ENCODE measurements at places on chromosomes 12 and 14. TPM values are rescaled to one million over a fixed set of nuclear protein-coding genes. Genes with fewer than 3 reads are reported as not detected.

Gene LMO3
- 0.27 TPM for total RNA-seq

Gene TAS2R20
- total RNA-seq = 8.6 TPM

Gene OVCH1
- total RNA-seq = under 0.01 TPM

Gene DBX2
- not detected for total RNA-seq

Gene LRTM2
- not detected for total RNA-seq

Gene C14orf39
- total RNA-seq = not detected

Gene CSRNP2
- total RNA-seq = 37.9 TPM

Gene SLC25A21
- 2.4 TPM for total RNA-seq

Gene KRT80
- total RNA-seq = 7.2 TPM

Gene GPATCH2L
- total RNA-seq = 54.3 TPM

Gene ARHGDIB
- total RNA-seq = 572 TPM

Gene CFAP73
- total RNA-seq = not detected

Gene PTGDR
- total RNA-seq = not detected

Gene MGAT4C
- under 0.01 TPM for total RNA-seq

Gene TSPAN19
- total RNA-seq = not detected

Gene C12orf50
- not detected for total RNA-seq

Gene NOPCHAP1
- 10.9 TPM for total RNA-seq

Gene BCAT1
- total RNA-seq = 234 TPM

Gene CNTN1
- 0.13 TPM for total RNA-seq

Gene CCDC184
- total RNA-seq = 0.36 TPM

Gene KRT79
- not detected for total RNA-seq

Gene C14orf132
- 6.0 TPM for total RNA-seq

Gene ESRRB
- under 0.01 TPM for total RNA-seq

Gene OR6C6
- not detected for total RNA-seq

Gene LRP1-AS
- total RNA-seq = not detected

Gene SERPINA5
- not detected for total RNA-seq

Gene PLD4
- total RNA-seq = under 0.01 TPM

Gene TAS2R13
- 5.2 TPM for total RNA-seq

Gene GRIN2B
- total RNA-seq = not detected

Gene PRKAG1
- 56.5 TPM for total RNA-seq

Gene GARIN6
- total RNA-seq = not detected

Gene ACTR6
- total RNA-seq = 28.1 TPM

Gene MGP
- 76.1 TPM for total RNA-seq

Gene SSPN
- total RNA-seq = 0.66 TPM

Gene GMPR2
- 63.4 TPM for total RNA-seq

Gene GPR162
- total RNA-seq = 9.4 TPM

Gene OR6C75
- total RNA-seq = not detected

Gene SCN8A
- 21.8 TPM for total RNA-seq

Gene LGR5
- total RNA-seq = not detected

Gene SERPINA1
- total RNA-seq = 0.13 TPM

Gene MYH6
- total RNA-seq = not detected

Gene FUT8
- 85.5 TPM for total RNA-seq

Gene NCKAP5L
- total RNA-seq = 22.2 TPM

Gene CRADD
- 12.9 TPM for total RNA-seq

Gene MYO1H
- not detected for total RNA-seq

Gene GSC
- total RNA-seq = not detected

Gene PLXNC1
- 0.07 TPM for total RNA-seq

Gene UNC79
- under 0.01 TPM for total RNA-seq

Gene CCDC77
- 18.8 TPM for total RNA-seq

Gene VASH1
- total RNA-seq = 52.8 TPM

Gene KCNC2
- not detected for total RNA-seq

Gene SLC38A4
- total RNA-seq = 0.07 TPM

Gene C12orf60
- 1.6 TPM for total RNA-seq

Gene CFAP54
- total RNA-seq = 68.3 TPM

Gene POTEM
- total RNA-seq = not detected

Gene ACSM4
- total RNA-seq = not detected

Gene KRT73
- not detected for total RNA-seq

Gene SLCO1B1
- total RNA-seq = not detected

Gene DPY19L2
- total RNA-seq = 3.0 TPM
